Astrocyte (in vitro differentiated cells and primary cell): ENCODE measurements at places on chromosomes 11 and 22.

DNA sequence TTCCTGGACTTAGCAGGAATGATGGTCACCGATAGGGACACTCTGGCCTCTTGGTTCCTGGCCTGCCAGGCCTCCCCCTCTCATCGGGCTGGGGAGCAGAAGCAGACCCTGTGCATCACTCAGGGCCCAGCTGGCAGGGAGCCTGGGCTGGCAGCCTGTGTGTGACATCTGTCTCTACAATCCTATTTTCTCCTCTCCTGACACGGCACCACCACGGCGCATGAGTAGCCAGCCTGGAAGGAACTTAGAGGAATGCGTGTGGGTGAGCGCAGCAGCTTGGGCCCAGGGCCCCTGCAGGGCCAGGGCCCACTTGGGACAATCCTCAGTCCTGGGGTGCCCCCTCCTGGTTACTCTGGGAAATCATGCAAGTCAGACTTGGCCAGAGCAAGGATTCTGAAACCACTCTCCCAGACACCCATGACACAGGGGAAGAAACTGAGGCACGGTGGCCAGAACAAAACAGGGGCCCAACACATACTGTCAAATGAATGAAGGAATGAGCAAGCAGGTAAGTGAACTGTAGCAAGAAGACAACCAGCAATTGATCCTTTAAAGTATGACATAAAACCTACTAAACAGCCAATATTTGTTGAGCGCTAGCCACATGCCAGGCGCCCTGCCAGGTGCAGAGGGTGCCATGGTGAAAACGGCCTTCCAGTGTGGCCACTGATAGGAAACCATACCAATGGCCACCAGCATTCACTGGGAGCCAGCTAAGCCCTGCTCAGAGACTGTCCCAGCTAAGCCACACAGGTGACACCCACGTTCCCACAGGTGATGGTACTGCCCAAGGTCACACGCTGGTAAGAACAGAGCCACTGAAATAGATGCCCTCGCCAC lies 13.3 kb downstream of the RSPH14 start:
- no peaks in the 10 kb centered on the region for H3K36me3 ChIP-seq
- peak; percentile 63 for DNase-seq
- no peak overlapping the region for H3K4me3 ChIP-seq
- no peaks in the 10 kb centered on the region for H3K4me1 ChIP-seq
- H3K27ac ChIP-seq = no peak overlapping the region

- H3K27ac ChIP-seq = peak overlapping the region; percentile 11
- DNase-seq = peak; percentile 75
- H3K4me1 ChIP-seq = peaks cover 25% of the 10 kb centered on the region
- H3K4me3 ChIP-seq = no peak overlapping the region
These were observed 10.3 kb upstream of the RAC2 start for GRCh38 chr22:37254209-37254866.

GRCh38 chr11:67419325-67420049 lies 4.0 kb downstream of the CARNS1 start:
- H3K4me1 ChIP-seq = peaks cover 8% of the 10 kb centered on the region
- no peaks in the 10 kb centered on the region for H3K36me3 ChIP-seq
- H3K4me3 ChIP-seq = no peak overlapping the region

GRCh38 chr11:88631497-88631896 lies 294.0 kb upstream of the CTSC start:
- H3K4me3 ChIP-seq = no peak overlapping the region
- no peak overlapping the region for H3K27ac ChIP-seq
- no peaks in the 10 kb centered on the region for H3K27me3 ChIP-seq

DNA sequence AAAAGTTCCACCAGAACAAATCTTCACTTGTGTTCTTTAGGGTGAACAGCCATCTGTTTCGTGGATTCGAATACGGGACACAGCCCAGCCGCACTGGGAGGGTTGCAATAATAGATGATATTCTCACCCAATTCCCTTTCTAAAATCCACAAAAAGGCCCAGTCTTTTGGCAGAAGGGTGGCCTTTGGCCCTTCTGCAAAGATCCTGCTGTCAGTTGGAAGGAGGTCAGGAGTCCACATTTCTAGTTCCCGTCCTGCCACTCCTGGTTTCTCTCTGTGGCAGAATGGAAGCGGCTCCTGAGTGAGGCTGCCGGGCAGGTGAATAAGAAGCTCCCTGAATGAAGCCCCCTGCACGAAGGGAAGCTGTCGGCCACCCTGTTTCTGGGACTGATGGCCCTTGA lies 11.2 kb upstream of the LINC01488 start:
- H3K27ac ChIP-seq = no peak overlapping the region
- no peaks in the 10 kb centered on the region for H3K36me3 ChIP-seq
- no peak for DNase-seq
- no peaks in the 10 kb centered on the region for H3K27me3 ChIP-seq

GRCh38 chr11:132937016-132937415 lies 595.3 kb downstream of the OPCML start:
- H3K36me3 ChIP-seq = no peaks in the 10 kb centered on the region
- H3K4me1 ChIP-seq = no peaks in the 10 kb centered on the region

DNA sequence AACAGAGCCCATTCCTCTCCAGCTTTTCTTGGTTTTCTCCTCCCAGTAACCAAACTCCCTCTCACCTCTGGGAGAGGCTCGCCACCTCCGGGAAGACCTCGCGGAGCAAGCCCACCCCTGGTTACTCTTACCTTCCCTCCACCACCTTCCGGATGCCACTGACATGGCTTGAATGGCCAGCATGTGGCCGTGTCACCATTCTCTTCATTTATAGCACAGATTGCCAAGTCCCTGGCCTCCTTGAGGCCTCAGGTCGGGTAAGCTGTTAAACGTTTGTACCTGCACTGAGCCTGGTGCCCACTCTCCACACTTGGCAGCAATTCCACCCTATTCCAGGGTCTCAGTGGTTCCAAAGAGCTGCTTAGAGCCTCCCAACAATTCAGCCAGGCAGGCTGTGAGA lies 8.0 kb upstream of the FXYD2 start:
- peaks cover 4% of the 10 kb centered on the region for H3K27me3 ChIP-seq
- H3K4me3 ChIP-seq = no peak overlapping the region
- H3K27ac ChIP-seq = no peak overlapping the region

- H3K4me1 ChIP-seq = peaks cover 3% of the 10 kb centered on the region
- H3K27ac ChIP-seq = no peak overlapping the region
- H3K36me3 ChIP-seq = no peaks in the 10 kb centered on the region
- H3K27me3 ChIP-seq = no peaks in the 10 kb centered on the region
- H3K4me3 ChIP-seq = no peak overlapping the region
These were observed 153.0 kb downstream of the APOL5 start for GRCh38 chr22:35870517-35871293.

DNA sequence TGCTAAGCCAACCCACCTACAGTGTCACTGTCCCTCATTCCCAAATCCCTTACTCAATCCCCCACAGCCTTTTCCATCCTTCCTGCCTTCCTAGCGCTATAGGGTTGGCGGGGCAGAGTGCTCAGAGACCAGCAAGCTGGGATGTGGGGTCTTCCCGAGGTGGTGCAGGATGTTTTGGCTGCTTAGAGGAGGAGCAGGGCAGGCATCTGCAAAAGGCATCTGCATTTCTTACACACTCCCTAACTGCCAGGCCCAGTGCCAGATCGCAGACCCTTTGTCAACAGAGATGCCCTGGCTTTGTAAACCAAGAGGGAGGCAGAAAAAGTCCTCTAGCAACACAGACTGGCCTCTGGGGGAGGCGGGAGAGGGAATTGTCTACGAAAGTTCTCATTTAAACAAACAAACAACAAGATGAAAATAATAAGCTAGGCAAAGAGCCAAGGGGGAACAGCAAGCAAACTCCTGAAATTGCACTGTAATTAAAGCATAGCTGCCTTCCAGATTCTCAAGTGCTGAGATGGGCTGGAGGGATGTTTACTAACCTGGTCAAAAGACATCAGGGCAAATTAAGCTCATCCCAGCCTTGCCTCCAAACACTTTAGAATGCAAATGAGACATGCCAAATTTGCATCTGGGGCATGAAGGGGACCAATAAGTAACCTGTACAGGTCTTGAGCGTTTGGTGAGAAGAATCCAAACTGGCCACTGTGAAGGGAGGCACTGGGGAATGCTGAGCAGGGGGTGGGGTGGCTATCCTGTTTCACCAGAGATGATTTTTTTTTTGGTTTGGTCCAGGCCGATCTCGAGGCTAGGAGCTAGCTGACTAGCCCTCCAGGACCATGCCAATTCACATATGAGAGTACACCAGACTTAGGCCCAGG lies 38.1 kb upstream of the ADA2 start:
- no peaks in the 10 kb centered on the region for H3K36me3 ChIP-seq
- no peak for DNase-seq
- H3K4me3 ChIP-seq = no peak overlapping the region
- H3K4me1 ChIP-seq = no peaks in the 10 kb centered on the region

GRCh38 chr11:32071811-32072210 lies 19.1 kb upstream of the RCN1 start:
- H3K4me3 ChIP-seq = no peak overlapping the region
- no peaks in the 10 kb centered on the region for H3K4me1 ChIP-seq
- no peaks in the 10 kb centered on the region for H3K36me3 ChIP-seq

- no peak overlapping the region for H3K4me3 ChIP-seq
- peaks cover 5% of the 10 kb centered on the region for H3K4me1 ChIP-seq
- peak; percentile 46 for DNase-seq
- peaks cover 7% of the 10 kb centered on the region for H3K27me3 ChIP-seq
- H3K27ac ChIP-seq = no peak overlapping the region
These were observed 44.9 kb upstream of the ETS1 start for GRCh38 chr11:128632141-128632791.

DNA sequence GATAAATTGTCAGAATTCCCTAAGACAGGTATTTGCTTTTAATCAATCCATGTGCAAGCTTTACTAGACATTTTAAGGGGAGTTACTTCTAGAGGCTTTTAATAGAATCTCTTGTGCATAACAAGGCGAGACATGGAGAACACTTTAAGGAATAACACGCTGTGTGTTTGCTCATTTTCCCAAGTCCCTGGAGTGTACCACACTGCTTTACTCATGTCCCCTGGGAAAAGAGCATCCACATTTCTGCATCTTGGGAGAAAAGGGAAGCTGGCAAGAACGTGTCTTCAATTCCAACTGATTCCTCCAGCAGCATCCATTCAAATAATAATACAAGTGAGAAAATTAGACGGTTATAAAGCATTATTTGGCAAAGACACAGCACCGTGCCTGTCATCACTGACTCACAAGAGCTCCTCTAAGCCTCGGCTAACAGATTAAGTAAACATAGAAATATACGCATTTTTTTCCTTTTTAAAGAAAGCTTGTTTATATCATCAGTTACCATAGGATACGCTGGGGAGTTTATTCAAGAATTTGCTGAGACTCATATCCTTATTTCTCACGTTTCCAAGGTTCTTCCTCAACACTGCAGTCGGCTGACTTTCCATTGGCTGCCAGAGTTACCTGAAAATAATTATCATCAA lies 121.5 kb downstream of the CD44 start:
- no peak overlapping the region for H3K4me3 ChIP-seq
- peak; percentile 85 for DNase-seq
- no peaks in the 10 kb centered on the region for H3K36me3 ChIP-seq
- peaks cover 11% of the 10 kb centered on the region for H3K4me1 ChIP-seq
- peak overlapping the region; percentile 53 for H3K27ac ChIP-seq

DNA sequence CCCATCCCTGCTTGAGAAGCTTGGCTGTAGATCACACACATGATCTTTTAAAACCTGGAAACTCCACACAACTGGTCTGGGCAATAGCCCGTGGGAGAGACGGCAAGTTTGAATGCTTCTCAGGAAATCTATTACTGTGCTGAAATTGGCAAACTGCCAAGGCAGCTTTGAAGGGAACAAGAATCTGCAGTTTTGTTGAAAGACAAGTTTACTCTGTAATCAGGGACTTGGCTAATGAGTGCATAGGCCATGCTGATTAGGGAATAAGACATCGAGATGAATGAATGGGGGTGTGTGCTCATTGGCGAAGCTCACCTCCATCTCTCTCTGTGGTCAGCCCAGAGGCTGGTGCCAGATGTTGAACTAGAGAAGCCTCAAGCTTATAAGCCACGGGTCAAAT lies 218.8 kb downstream of the HIPK3 start:
- H3K27ac ChIP-seq = no peak overlapping the region
- H3K4me3 ChIP-seq = no peak overlapping the region
- H3K4me1 ChIP-seq = peaks cover 28% of the 10 kb centered on the region
- H3K27me3 ChIP-seq = no peaks in the 10 kb centered on the region

GRCh38 chr11:88478136-88478815 lies 140.7 kb upstream of the CTSC start:
- no peaks in the 10 kb centered on the region for H3K27me3 ChIP-seq
- DNase-seq = no peak
- no peaks in the 10 kb centered on the region for H3K36me3 ChIP-seq
- H3K4me3 ChIP-seq = no peak overlapping the region

DNA sequence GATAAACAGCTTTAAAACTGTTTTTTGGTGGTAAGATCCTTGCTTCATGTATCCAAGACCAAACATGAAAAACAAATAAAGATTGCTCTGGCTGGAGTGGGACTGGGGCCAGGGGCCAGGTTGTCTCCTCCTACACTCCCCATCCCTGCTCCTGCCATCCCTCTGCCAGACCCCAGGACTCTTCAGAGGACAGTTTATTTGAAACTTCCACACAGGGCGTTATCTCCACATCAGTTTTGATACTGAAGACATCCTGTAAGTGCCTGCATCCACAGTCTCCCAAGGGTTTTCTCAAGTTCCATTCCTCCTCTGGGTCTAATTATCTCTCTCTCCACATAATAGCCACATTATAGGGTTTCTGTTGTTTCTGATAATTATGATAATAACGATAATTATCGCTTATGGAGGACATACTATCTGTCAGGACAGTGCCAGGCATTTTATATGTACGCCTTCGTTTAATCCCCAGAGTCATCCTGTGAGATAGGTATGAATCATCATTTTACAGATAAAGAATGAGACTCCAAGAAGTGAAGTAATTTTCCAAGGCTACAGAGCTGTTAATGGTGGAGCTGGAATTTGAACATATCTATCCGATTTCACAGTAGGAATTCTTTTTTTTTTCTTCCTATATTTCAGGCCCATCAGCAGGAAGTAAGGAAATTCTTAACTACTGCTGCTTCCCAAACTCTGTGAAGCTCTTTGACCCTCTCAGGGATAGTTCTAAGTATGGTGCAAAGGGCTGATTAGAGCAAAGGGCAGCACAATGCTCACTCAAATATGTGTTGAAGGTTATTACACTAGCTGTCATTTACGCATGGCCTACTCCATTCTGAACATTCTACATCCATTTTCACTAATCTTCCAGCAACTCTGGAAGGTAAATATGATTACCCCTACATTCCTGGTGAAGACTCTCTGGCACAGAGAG lies 488.0 kb upstream of the CCDC90B start:
- no peaks in the 10 kb centered on the region for H3K36me3 ChIP-seq
- DNase-seq = peak; percentile 1
- peaks cover 4% of the 10 kb centered on the region for H3K4me1 ChIP-seq

DNA sequence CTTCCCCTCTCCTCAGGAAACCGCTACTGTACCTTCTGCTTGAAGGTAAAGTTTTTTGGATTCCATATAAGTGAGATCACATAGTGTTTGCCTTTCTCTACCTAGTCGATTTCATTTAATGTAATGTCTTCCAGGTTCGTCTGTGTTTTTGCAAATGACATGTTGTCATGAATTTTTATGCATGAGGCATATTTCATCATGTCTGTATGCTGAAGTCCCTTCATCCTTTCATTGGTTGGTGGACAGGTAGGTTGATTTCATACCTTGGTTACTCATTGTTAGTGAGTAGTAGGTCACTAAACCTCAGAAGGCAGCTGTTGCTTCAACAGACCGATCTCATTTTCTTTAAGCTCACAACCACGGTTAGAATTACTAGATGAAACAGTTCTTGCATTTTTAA lies 60.3 kb downstream of the LRRC74B start:
- H3K4me1 ChIP-seq = peaks cover 13% of the 10 kb centered on the region
- H3K36me3 ChIP-seq = no peaks in the 10 kb centered on the region
- no peak for DNase-seq
